ENCODE measurements at places on chromosomes 13 and 19.

GRCh38 chr19:16836115-16837034, 7.2 kb downstream of the SIN3B start:
- DNase-seq = no peak

- no peak for DNase-seq
These were observed 8.2 kb downstream of the MYCBP2 start for GRCh38 chr13:77318741-77319140.

GRCh38 chr13:108383667-108384066, 114.1 kb downstream of the TNFSF13B start:
- DNase-seq = no peak

GRCh38 chr13:75440100-75440499, 41.9 kb downstream of the TBC1D4 start:
- no peak for DNase-seq

Measured in stimulated activated CD4-positive, alpha-beta T cell treated with anti-CD3 and anti-CD28 coated beads, Interleukin-1b, Interleukin-23, amount 100 ng/mL, for 1 hour (primary cell).